ENCODE measurements at places on chromosomes 3 and 15. TPM values are rescaled to one million over a fixed set of nuclear protein-coding genes. Genes with fewer than 3 reads are reported as not detected.

DNA sequence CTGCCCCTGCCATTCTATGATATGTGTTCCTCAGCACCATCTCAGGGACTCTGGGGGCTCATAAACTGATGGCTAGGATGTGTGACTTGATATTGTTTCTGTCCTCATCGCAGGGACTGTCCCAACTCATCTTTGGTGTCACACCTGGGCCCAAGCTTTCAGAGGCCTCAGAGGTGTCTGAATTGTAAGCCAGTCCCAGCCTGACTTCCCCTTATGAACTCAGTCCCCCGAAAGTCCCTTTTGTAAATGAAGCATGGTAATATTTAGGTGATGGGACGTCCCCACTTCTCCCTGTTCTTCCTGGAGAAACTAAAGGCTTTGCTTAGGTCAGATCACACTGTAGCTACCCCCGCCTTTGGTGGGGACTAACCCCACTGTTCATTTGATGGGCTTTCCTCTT lies 142.4 kb upstream of the TLE3 start:
- DNase-seq: no peak

DNA sequence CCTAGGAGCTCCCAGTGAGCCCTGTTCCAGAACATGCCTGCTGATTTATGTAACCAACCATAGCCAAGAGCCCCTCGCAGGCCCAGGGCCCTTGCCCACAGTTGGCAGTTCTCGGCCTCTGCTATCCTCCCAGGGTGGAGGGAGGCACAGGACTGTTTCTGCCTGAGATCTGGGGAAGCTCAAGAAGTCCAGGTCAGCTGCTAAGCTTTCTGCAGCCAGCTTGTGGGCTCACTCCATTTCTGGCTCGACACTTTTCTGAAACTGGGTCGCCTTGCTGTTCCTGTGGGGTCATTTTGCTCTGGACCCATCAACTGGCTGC lies 72.5 kb upstream of the HERC1 start:
- no peak for DNase-seq

GRCh38 chr15:73928971-73929627 lies 2.8 kb downstream of the LOXL1 start:
- DNase-seq: no peak

DNA sequence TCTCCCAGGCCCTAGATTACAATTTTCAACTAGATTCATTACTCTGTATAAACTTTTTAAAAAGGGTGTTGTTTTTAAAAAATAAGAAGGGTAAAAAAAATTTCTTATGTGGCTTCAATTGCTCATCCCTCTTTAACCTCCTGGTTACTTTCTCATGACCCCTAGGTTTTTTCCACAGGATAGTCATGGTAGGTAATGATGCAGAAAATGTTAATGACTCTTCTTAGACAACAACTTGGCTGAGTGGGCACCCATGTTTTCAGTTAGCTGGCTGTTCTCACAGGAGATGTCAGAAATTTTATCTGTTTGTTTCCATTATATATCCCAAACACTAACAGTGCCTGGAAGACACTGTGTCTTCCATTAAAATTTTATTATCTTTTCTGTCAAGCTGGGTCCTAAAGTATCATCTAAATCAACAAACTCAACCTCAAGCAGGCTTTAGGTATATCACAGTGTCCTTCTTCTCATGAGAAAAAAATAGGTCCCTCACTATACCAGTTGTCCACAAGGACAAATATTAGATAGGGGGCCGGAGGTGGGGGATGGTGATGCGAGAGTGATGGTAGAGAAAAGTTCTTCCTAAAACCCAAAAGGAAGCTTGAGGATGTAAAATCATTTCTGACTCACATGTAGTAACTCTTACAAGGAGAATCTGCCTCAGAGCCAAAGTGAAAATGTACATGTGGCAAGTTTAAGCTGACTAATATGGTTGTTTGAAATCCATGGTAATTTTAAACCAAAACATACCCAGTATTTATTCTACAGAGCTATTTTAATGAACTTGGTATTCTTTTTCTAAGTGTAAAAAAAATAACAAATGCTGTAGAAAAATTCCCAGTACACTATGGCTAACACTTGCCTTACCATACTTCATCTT lies 43.3 kb downstream of the PLOD2 start:
- no peak for DNase-seq

DNA sequence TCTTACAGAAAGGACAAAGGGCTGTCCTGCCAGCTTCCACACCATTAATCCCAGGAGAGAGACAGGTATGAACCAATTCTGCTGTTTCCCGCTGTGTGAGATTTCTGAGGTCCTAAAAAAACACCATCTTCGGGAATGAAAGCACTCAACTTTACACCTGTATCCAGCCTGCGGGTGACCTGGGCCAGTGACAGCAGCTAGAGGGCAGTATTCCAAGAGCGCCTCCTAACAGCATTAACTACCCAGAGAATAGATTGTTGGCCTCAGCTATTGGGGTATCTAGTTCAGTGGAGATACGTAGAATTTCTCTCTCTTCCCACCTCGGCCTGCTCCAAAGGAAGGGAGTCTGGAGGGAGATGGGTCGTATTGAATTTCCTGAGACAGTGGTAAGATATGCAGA lies 55.1 kb downstream of the WDR76 start:
- DNase-seq: no peak

DNA sequence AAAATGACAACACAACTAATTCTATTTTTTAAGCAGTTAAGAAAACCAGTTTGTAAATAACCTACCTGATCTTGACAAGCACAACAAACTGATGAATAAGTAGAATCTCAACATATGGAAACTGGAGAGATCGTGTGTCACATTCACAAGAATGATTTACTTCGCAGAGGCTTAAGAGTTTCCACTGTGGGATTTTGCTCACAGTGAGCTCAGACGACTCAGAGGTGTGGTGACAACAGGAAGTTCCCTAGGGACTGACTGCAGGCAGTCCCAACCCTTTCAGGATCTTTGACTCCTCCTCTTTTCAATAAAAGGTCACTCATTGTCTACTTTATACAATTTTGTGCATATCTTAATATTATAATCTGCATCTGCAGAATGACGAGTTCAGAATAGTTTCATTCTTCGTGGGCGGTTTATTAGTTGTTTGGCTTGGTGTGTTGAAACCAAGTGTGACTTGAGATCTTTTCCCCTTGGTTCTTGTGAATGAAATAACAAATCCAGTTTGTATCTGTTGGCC lies at the start of gene LIPH:
Gene LIPH (minus strand): TSS at position 231 of the 520 bp plus-strand sequence. CDS start 117 bp downstream, at position 114.
- DNase-seq: peak; percentile 56

- no peak for DNase-seq
Measured at GRCh38 chr15:37107071-37107743, 6.9 kb upstream of the MEIS2 start.

DNA sequence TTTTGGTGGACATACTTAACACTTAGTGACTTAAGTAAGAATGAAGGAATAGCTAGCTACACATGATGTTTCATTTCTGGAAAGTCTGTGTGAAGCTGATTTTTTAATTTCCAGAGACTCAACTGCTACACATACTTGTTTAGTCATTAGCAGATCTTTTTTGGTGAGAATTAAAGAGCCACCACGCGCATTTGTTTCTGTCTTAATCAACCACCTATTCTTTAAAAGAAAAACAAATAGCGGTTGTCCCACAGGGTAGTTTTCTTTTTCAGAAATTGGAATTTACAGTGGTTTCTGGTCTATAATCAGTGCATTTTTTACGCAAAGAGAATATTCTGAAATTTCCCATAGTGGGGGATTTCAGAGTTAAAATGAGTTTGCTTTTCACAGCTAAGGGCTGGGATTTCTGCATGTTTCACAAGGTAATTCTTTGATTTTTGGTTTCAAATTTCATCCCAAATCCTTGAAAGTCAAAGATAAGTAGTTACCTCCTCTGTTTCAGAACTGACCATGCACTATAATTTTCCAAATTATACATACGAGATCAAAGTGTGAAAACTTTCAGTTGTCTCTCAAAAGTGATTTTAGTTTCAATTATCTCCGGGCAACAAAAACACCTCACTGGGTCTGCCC lies 631.0 kb upstream of the GRM7 start:
- no peak for DNase-seq

GRCh38 chr15:31360843-31361763 lies 34.5 kb downstream of the KLF13 start:
- DNase-seq: no peak

DNA sequence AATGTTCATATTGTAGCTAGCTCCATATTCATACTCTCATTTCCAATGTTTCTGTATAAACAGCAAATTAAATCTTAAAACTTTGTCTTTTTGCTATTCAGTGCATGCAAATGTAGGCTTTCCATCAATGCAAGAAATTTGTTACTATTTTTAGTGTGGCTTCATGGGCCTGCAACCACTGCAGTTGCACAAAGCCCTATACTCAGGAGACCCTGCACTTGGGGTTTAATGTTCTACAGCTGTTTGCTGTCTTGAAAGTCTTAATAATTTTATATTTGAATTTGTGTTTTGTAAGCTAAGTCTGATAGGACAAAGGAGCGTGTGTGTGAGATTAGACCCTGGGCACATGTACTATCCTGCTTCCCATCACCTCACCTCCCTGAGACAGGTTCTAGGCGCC lies 9.6 kb downstream of the PYDC2 start:
- DNase-seq: no peak

- DNase-seq: no peak
Measured at GRCh38 chr3:53140847-53141845, 10.9 kb upstream of the RFT1 start.

DNA sequence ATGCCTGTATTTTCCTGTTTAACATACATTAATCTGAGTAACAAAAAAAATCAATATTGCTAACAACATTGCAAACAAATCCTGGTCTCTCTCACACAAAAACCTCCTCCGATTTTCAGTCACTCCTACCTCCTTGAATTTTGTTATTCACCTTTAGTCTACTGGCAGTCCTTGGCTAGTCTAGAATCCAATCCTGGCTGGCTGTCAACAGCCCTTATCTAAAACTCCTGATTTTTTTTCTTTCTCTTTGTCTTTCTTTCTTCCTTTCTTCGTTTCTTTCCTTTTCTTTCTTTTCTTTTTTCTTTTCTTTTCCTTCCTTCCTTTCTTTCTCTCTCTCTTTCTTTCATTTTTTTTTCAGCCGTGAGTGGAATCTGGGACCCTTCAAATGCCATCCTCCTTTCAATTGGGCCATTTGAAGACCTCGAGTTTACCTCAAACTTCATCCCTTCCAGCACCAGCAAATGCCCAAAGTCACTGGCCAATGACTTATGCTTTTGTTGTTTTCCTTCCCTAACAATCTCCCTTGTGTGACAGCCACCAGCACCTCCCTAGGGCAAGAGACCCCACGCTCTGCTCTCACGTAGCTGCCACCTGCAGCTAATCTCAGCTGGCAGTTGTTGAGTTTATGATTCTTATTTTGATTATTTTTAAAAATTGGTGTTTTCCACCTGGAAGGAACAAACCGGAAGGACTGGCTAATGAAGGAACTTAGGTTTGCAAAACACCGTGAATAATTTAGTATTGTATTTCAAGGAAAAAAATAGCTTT lies 6.8 kb upstream of the ONECUT1 start:
- no peak for DNase-seq

DNA sequence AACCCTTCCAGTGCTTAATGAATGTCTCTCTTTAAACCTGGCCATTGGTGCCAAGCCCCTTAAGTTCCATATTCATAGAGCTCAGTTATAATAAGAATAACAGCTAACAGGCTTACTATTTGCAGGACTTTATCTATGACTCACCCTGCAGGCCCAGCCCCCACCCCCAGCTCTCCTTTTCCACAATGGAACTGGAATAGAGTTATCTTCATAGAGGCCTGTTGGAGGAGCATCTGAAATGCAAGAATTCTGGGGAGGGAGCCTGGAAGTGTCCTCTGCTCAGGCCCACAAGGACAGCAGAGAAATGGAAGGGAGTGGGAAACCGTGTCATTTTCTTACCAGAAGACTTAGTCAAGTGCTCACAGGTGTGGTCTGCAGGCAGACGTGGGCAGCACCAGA lies 52.8 kb downstream of the SEMA5B start:
- no peak for DNase-seq

DNA sequence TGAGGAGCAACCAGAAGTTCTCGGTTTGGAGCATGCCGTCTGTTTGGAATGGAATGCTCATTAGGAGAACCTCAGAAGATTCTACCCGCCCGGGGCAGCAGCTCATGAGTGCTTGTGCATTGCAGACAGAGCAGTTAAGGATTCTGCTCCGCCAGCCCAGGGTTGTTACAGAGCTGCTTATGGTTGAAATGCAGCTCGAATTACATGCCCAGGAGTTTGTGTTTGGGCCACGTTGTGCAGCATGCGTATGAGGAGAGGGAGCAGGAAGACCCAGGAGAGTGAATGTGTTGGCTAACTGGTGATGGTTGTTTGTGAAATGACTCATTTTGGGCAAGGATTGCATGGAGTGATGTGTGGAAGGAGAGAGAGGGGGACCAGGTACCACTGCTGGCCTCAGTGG lies 9.0 kb downstream of the FGD5 start:
- DNase-seq: no peak

GRCh38 chr3:104764496-104764895 lies 602.2 kb upstream of the ALCAM start:
- no peak for DNase-seq

- no peak for DNase-seq
Measured at GRCh38 chr15:89128320-89129122, 40.3 kb downstream of the ABHD2 start.

DNA sequence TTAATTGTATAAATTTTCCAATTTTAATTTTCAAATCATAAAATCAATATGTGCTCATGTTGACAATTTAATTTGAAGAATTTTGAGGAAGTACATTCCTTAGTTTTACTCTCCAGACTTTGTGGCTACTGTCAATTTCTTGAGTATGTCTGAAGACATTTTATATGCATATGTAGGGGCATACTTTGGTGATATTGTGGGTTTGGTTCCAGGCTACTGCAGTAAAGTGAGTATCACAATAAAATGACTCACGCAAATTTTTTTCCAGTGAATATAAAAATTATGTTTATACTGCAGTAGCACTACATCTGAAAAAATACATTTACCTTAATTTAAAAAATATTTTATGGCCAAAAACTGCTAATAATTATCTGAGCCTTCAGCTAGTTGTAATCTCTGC lies 123.2 kb upstream of the PLCL2 start:
- no peak for DNase-seq

Gene GOLGA6L7
- not detected for total RNA-seq

Gene GHSR
- not detected for total RNA-seq

Gene CHRNB4
- not detected for total RNA-seq

Gene KY
- 0.33 TPM for total RNA-seq

Gene CATSPER2
- total RNA-seq: 1.7 TPM

Gene CCDC80
- total RNA-seq: 206 TPM

Gene AGBL1
- total RNA-seq: not detected

Gene CASR
- total RNA-seq: not detected

Gene ATP8B4
- total RNA-seq: 2.0 TPM

Gene DCBLD2
- 55.8 TPM for total RNA-seq

Gene RTP3
- total RNA-seq: not detected

Gene IQGAP1
- 56.5 TPM for total RNA-seq

Gene MUC13
- total RNA-seq: not detected

Gene SLC24A5
- total RNA-seq: not detected

Data from right atrium auricular region (tissue), 2 donors.